ENCODE measurements at places on chromosomes 11 and 22.

DNA sequence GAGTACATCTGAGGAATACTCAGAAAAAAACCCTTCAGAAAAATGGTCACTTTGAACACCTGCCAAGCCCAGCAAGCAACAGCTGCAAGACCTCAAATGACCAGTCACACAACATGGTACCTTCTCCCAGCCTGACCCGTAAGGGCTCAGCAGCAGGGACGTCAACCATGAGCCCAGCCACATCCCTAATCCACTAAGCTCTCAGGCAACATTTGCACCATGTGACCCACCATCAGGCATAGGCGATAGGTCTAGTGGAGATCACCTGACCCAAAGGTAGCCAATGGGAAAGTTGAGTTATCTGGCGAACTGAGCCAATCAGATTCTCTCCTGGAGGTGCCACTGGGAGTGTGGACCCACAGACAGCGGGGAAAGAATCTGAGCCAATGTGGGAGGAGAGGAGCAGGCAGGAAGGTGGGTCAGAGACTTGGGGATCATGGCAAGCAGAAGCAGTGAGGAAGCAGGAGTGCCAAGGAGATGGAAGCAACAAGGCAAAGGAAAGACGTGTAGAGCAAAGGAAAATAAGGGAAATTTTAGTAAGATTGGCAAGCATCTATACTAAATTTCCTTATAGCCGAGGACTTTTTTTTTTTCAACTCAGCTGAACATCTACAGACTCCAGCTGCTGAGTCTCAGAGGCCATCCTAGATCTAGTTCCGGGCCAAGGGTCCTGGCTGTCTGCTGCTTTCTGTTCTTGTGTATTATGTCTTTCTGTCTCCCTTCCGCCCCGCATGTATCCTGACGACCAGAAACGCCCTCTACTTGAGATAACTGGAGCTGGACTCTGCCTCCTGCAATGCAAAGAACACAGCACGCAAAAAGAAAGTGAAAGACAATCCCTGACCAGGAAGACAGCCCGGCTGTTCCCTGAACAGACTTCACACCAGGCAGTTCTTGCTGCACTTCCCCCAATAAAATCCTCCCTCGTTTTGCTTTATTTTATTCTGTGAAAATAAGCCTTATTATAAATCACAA lies 11.0 kb upstream of the PLAAT2 start:
- peak; percentile 25 for DNase-seq

DNA sequence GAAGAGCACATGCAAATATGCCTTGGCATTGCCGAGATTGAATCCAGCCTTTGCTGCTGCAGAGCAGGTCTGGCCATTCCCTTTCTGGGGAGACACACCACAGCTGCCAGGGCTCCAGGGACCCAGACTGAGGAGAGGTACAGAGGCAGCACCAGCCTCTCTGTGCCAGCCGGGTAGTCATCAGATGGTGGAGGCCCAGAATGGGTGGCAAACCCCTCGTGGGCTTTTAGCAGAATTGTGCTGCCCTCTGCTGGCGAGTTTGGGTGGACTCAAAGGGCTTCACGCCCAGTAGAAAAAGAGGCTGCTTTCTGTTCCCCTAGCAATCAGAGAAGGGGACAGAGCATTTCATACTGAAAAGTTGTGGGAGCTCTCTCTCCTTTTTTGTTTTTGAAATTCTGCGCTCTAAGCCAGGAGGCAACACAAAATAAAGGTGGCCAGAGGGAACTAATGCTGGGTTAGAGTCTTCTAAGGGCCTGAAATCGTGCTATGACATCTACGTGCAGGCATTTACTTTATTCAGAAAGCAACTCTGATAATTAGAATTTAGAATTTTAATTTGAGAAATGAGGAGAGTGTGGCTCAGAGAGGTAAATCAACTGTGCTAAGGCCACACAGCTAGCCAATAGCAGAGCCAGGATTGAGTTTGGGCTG lies 158.8 kb upstream of the NAV2 start:
- DNase-seq: peak; percentile 52

DNA sequence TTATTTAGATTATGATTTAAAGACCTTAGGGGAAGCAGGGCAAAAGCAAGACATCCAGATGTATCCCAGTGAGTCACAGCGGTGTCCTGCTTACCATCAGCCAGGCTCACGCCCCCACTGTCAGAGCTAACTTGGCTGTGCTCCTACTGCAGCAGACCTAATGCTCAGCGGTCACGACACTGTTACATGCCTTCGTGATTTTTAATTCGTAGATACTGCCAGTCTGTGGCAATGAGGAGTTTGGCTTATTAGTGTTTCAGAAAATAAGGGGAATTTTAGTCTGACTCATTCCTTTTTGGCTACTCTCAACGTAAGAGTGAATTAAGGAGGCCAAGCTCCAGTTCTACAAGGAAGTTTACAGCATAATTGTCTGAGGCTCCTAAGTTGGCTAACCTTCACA lies 22.7 kb downstream of the EFCAB6 start:
- DNase-seq: no peak

- DNase-seq: peak; percentile 66
These were observed 714 bp downstream of the SDF2L1 start for GRCh38 chr22:21642584-21643448.

DNA sequence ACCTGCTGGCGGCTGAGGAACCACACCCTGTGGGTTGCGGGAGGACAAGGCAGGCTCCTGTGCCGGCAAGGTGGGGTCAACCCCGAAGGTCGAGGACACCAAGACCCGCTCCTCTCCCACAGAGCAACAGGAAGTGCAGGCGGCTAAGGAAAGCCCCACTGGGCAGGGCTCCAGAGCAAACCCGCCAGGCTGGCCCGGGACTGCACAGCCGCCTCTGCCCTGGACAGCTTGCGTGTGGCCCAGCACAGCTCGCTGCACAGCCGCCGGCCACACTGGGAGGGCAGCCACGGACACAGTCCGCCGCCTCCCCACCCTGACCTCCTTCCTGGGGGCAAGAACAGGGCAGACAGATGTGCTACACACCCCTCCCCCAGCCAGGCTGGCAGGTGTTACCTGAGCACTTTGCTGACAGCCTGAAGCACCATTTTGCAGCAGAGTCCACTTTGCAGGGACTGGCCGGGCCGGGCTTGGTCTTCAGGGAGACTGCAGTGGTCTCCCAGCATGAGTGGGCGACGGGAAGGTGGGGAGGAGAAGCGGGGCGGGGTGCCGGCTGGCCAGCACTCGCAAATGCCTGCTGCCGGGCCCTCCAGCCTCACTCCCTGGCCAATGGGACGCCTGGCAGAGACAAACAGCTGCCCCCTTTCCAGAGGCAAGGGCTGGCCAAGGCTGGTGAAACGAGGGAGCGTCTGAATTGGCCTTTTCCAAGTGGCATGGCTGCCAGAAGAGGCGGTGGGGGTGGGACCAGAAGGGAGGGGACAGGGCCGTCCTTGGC lies at the start of gene MOB2:
TSS of gene MOB2 (minus strand) at position 726 of the 772 bp plus-strand sequence. CDS start at position 503, 223 bp downstream.
- no peak for DNase-seq

GRCh38 chr22:45910928-45911467 lies 66.0 kb downstream of the WNT7B start:
- no peak for DNase-seq

GRCh38 chr11:94794287-94795168 lies 26.4 kb downstream of the AMOTL1 start:
- no peak for DNase-seq

DNA sequence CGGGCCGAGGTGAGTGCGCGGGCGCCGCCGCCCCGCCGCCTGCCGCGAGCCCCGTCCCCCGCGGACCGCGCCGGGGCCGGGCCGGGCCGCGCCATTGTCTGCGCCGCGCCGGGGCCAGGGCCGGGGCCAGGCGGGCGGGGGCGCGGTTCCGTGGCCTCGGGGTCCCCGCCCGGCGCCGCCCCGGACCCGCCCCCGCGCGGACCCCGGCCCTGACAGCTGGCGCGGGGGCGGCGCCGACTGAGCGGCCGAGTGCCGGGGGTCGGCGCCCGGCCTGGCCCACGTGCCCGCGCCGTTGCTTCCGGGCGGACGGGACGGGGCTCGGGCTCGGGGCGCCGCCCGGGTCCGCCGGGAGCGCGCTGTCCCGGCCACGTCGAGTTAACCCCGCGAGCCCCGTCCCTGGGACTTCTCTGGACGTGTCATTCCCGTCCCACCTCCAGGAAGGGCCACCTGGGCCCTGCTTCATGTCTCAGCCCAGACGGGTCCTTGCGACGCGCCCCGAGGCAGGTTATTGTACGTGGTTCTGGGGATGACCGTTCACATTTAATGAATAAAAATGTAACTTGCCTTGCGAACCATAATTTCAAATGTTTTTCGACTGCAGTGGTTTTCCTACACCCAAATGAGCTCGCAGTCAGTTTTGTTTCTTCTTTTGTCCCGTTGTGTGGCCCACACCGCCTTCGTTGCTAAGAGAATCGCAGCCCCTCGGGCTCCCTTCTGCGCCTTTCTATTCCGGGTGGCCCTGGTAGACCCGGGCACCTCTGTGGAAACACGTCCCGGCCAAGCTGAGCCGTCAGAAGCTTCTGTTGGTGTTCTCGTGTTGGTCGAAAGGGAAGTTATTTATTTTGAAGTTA lies 562 bp downstream of the ZBED4 start:
- DNase-seq: peak; percentile 31

DNA sequence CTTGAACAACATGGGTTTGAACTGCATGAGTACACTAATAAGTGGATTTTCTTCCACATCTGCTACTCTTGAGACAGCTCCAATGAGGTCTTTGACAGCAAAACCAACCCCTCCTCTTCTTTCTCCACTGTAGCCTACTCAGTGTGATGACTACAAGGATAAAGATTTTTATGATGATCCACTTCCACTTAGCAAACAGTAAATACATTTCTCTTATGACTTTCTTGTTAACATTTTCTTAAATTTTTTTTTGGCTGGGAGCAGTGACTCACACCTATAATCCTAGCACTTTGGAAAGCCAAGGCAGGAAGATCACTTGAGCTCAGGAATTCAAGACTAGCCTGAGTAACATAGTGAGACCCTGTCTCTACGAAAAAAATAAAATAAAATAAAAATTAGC lies 9.9 kb upstream of the EIF4G2 start:
- DNase-seq: no peak

DNA sequence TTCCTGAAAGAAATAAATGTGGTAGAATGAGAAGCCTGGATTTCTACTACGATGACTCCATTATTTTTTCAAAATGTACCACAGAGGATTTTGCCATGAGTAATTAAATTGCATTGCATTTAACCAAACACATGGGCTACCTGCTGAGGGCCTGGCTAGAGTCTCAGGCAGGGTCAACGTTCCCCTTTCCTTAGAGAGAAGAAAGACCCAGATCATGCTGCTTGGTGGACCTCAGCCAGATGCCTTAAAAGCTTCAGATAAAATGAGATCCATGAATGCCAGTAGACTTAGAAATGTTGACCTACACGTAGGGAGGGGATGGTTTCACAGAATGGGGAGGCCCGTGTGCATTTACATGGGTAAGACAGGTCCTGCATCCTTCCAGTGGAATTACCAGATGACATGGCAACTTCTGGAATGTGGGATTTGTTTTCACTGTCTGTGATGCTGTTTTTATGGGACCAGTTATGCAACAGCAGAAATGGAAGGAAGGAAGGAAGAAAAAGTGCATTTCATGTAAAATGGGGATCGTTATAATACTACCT lies 1069.4 kb downstream of the NTM start:
- DNase-seq: no peak

GRCh38 chr11:125165843-125166763 lies 1.6 kb downstream of the PKNOX2 start:
- no peak for DNase-seq

DNA sequence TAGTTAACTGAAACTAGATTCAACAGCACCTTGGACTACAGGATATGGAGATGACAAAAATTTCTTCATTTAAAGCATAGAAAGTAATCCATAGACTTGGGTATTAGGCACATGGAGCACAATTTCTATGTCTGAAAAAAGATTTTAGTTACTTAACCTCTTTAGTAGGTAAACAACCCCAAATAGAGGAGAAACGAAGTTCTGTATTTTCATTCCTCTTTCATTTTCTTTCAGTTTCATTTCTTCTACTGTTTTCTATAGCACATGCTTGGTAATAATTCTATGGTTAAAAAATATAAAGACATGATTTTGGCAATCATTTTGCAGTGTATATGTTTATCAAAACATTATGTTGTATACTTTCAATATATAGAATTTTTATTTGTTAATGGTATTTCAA lies 99.5 kb downstream of the CASP12 start:
- no peak for DNase-seq

GRCh38 chr11:12480401-12480800 lies 103.0 kb downstream of the PARVA start:
- no peak for DNase-seq

- no peak for DNase-seq
These were observed 126.1 kb downstream of the PGR start for GRCh38 chr11:101003468-101003867.

DNA sequence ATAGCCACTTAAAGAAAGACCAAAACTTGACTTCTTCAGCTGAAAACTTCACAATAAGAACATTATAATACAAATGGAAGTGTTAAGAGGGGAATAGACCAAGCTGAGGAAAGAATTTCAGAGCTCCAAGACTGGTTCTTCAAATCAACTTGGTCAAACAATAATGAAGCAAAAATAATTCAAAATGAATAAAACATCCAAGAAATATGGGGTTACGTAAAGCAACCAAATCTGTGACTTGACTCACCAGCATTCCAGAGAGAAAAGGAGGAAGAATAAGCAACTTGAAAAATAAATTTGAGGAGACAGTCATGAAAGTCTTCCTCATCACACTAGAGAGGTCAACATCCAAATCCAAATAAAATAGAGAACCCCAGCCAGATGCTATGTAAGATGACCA lies 31.4 kb downstream of the XKR3 start:
- DNase-seq: no peak

DNA sequence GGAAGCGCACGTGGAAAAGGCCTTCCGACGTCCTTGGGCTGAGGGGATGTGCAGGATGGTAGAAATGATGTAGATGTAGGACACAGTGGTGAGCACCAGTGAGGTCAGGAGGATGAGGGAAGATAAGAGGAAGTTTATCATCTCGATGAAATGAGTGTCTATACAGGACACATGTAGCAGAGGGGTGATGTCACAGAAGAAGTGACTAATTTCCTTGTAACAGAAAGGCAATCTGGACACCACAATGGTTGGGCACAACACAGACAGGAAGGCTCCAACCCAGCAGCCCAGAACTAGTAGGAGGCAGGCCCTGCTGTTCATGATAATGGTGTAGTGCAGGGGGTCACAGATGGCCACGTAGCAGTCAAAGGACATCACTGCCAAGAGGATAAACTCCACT lies 35.0 kb upstream of the OR6M1 start:
- no peak for DNase-seq

DNA sequence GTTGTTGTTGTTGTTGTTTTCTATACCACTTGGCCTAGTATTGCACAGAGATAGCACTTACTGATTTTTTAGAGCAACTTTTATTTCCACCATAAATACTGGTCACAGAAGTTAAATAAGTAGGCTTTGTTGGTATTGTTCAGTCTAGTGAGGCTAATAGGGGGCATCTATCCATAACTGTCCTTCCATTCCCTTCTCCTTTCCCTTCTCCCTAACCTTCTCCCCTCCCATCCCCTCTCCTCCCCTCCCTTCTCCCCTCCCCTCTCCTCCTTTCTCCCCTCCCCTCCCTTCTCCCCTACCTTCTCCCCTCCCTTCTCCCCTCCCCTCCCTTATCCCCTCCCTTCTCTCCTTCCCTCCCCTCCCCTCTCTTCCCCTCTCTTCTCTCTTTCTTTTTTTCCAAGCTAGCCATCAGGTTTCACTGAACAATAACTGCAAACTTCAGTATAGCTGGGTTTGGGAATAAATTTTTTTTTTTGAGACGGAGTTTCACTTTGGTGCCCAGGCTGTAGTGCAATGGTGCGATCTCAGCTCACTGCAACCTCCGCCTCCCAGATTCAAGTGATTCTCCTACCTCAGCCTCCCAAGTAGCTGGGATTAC lies 56.5 kb downstream of the STIM1 start:
- DNase-seq: no peak

All from CD8-positive, alpha-beta T cell (primary cell).